ENCODE measurements at places on chromosomes 7 and 10.
A peak's percentile ranks its signal among the peaks of the same experiment; 100 is the strongest.

GRCh38 chr7:247636-248035 is 42.3 kb upstream of the FOXL3 start:
- no peak for DNase-seq

GRCh38 chr7:33062023-33062781 is at the start of gene NT5C3A:
TSS of gene NT5C3A (minus strand) at chr7:33062776. CDS start at chr7:33062705, 71 bp downstream.
- DNase-seq, result no peak

DNA sequence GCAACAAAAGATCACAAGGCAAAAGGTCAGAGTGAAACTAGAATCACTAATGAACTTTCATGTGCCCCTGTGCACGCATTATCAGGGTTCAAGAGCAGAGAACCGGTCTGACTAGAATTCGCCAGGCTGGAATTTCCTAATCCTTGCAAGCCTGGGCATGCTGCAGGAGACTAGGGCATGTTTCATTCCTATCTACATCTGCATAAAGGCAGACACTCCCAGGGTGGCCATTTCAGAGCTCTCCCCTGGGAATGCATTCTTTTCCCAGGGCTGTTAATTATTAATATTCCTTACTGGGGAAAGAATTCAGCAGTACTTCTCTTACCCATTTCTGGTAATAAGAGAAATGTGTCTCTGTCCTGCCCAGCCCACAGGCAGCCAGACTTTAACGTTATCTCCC is 90.5 kb downstream of the CDC14C start:
- no peak for DNase-seq

- no peak for DNase-seq
Observed at GRCh38 chr7:95589031-95589430, 7.3 kb downstream of the PDK4 start.

GRCh38 chr10:31972519-31973041 is 43.9 kb upstream of the ARHGAP12 start:
- DNase-seq, result no peak

GRCh38 chr10:21727452-21728168 is 193.6 kb downstream of the MLLT10 start:
- DNase-seq, result no peak

GRCh38 chr7:77867537-77867865 is 68.9 kb downstream of the PHTF2 start:
- no peak for DNase-seq

DNA sequence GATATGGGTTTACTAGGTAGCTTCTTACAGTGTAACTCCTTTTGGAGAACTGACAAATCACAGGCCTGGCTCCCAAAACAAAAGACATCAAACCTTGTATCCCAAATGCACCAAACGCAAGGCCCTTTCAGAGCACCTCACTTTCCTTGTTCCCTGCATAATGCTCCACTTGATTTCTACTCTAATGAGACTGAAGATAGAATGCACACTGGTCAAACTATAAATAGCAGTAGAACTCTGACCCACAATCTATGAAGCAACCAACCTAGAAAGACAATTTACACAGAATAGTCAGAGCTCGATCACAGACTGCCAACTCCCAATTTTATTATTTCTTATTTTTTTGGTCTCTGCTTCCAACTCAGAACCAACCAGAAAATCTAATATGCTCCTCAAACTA is 214.4 kb downstream of the CACNA2D1 start:
- DNase-seq, result no peak

- DNase-seq, result no peak
Observed at GRCh38 chr7:143975617-143976016, 21.0 kb downstream of the OR2F1 start.

DNA sequence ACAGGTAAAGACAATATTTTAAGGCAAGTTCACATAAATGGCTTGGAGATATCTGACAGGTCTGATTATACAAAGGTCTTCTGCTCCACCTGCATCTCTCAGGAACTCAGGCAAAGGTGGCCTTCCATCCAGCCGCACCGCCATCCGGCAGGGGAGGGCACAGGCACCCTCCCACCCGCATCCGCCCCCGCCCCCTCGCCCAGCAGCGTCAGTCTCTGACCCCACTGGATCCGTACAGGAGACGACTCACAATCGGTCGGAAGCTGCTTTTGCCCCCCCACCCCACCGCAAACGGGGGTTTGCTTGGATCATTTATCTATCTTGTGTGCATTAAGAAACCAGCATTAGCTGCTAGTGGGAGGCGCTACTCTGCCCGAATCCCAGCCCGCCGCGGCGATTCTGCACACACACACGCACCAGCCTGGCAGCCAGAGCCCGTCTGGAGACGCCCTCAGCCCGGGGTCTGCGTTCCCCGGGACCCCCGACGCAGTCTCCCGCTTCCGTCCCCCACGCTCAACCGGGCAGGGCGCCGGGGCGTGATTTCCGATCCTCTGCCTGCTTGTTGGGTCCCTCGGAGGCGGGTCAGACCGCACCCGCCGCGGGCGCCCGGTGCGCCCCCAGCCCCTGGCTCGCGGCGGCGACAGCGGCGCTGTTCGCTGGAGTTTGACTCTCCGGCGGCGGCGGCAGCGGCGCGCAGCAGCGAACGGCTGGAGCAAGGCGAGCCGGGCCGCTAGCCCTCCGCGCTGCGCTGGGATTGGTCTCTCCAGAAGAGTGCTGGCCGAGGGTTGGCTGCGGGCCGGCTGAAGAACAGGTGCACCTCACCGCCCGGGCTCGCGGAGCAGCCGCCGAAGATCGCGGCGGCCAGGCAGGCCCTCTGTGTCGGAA is 820 bp upstream of the NRG3 start:
- DNase-seq, result peak; percentile 33

DNA sequence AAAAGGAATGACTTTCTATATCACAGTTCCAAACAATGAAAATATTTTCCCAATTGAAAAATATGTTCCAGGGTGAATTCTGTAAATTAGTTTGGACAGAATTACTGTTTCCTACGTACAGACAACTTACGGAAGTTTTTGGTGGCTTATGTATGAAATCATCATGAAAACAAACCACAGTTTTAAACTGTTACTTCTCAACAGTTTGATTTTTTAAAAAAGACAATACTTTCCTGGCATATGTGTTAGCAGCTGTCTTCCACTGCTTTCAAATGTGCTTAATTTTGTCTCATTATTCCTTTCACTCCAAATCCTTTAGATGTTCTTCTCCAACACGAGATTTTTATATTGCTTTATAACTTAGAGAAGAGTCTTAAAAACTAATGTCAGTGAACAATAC is 56.2 kb downstream of the SEMA3A start:
- DNase-seq, result no peak

- DNase-seq, result no peak
Observed at GRCh38 chr7:116173051-116174028, 37.0 kb upstream of the TES start.

DNA sequence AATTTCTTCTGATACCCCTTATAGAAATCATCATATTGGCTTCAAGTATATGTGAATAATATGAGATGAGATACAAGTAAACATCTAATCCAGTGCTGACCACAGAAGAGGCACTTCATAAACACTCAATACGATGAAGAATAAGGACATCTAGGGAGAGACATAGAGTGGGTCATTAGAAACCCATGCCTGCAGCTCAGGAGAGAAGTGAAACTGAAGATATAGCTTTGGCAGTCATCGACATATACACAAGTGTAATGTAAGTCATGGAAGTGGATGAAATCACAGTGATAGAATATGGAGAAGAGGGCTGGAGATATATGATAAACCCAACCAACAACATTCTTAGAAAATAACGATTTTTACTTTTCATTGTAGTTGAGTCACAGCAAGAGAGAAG is 665.0 kb downstream of the PARD3 start:
- no peak for DNase-seq

DNA sequence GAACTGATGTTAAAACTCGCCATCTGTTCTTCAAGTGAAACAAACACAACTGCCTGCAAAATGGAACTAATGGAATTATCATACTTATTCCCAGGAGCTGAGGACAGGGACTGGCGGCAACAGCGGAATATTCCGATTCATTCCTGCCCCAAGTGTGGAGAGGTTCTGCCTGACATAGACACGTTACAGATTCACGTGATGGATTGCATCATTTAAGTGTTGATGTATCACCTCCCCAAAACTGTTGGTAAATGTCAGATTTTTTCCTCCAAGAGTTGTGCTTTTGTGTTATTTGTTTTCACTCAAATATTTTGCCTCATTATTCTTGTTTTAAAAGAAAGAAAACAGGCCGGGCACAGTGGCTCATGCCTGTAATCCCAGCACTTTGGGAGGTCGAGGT is 24.7 kb upstream of the MCM10 start:
- DNase-seq, result no peak

- DNase-seq, result no peak
Observed at GRCh38 chr7:148060724-148061123, 529.8 kb upstream of the C7orf33 start.

- no peak for DNase-seq
Observed at GRCh38 chr10:123203393-123204126, 49.4 kb downstream of the BUB3 start.

GRCh38 chr10:36489611-36490228 is 635.7 kb upstream of the ANKRD30A start:
- DNase-seq, result no peak

DNA sequence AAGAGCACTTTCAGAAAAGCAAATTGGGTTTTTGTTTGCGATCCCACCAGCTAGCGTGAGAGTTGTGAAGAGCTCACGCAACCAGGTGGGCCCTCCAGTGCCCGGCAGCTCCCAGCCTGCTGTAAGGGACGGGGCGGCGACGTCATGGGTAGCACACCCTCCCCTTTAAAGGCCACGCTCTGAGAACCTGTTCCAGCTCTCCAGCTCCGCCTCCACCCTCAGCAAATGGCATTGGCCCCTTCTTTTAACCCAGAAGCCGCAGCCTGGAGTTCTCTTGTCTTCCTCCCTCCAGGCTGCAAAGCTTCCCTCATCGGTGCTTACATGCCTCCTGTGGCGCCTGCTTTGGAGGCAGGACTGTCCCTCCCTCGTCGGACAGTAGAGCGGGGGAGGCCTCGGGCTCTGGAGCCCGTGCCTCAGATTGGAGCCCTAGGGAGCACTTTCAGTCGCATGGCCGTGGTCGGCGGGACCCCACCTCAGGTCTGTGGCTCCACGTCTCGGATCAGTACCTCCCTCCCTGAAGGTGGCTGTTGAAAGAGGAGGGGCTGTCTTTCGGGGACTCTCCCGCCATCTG is 32.9 kb downstream of the WIPI2 start:
- no peak for DNase-seq

GRCh38 chr10:77501846-77502261 is 135.8 kb downstream of the KCNMA1 start:
- DNase-seq, result no peak

GRCh38 chr7:36361227-36361626 is 28.4 kb upstream of the ANLN start:
- DNase-seq, result no peak

- DNase-seq, result peak; percentile 88
Observed at GRCh38 chr7:102425639-102426267, 7.6 kb upstream of the ORAI2 start.

GRCh38 chr7:128833148-128833945 is 3.1 kb downstream of the FLNC start:
- DNase-seq, result no peak

GRCh38 chr7:88146616-88147015 is 73.2 kb downstream of the SRI start:
- DNase-seq, result no peak

DNA sequence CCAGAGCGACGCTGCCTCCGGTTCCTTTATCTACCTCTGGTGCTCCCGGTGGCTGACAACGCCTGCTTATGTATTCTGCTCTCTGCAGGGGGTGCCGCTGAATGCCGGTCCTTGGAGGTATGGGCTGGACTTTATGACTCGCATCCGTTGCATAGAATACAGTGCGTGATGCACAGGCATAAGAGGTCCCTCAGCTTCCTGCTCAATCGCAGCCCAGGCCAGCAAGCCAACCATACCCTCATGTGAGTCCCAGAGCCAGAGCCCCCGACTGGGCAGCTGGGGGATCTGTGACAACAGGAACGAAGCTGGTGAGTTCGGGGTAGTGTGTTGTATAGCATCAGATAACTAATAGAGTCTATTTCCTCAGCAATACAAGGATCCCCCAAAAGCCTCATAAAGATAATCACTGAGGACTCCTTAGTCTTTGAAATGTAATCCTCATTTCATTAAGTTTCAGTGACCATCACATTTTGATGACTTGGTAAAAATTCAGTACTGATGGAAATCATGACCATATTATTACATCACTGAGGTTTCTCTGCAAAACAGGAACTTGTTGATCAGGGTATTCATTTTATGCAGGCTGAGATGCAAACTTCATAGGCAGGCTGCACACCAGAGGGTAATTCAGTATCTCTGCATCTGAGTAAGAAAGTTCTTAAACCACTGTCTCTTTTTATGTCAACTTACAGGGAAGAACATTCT is 607.8 kb downstream of the PTPRN2 start:
- no peak for DNase-seq

GRCh38 chr7:38932509-38933168 is 23.6 kb upstream of the VPS41 start:
- peak; percentile 50 for DNase-seq

DNA sequence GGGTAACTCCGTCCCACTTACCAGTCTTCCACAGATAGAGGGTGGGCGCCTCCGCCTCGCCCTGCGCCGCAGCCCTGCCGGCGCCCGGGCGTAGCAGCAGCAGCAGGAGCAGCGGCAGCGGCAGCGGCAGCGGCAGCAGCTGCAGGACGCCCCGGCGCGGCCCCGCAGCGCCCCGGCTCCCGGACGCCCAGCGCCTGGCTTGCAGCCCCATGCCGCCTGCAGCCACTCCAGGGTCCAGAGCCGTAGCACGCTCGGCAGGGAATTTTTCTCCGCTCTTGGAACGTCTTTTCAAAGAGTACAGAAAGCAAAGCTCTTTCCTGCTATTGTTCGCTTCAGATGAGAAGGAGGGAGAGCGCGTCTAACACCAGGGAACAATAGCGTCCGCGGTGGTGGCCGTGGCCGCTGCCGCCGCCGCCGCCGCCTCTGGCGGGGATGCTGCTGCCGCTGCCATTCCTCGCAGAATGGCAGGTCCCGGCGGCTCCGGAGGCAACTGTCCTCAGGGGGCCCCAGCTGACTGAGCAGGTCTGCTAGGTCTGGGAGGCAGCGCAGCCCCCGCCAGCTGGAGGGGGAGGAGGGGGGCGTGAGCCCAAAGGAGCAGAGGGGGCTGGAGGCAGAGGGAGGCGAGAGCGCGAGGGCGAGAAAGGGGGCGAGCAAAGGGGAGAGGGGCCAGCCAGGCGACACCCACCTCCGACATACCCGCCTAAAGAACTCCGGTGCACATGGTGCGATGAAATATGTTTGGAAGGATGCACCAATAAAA is at the start of gene THSD7A:
THSD7A (minus strand) TSS at position 463 of the 760 bp plus-strand sequence; CDS start at position 211, 252 bp downstream.
- peak; percentile 33 for DNase-seq

GRCh38 chr10:78038791-78039547 is 5.3 kb downstream of the RPS24 start:
- DNase-seq, result no peak

DNA sequence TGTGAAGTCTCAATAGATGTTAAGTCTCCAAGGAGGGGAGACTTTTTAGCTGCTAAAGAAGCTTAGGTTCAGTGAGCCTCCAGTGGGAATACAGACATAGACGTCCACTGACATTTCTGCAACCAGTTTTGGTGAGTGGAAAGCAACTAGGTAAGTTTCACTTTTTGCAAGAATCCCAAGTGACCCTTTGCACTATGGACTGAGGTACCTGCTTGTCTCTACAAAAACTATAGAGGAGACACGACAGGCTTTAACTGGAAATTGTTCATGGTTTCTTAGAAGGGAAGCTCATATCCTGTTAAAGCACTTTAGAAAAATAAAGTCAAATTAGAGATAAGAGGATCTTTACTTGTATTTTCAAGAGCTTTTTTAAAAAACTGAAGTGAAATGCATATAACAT is 38.6 kb downstream of the GBF1 start:
- DNase-seq, result no peak
